Stimulated activated naive CD8-positive, alpha-beta T cell treated with anti-CD3 and anti-CD28 coated beads, Interleukin-15, amount 100 ng/mL, for 72 hours (primary cell): ENCODE measurements at places on chromosomes 7 and 10.

- DNase-seq, result no peak
Measured at GRCh38 chr7:80661729-80662128, 23.3 kb downstream of the CD36 start.

DNA sequence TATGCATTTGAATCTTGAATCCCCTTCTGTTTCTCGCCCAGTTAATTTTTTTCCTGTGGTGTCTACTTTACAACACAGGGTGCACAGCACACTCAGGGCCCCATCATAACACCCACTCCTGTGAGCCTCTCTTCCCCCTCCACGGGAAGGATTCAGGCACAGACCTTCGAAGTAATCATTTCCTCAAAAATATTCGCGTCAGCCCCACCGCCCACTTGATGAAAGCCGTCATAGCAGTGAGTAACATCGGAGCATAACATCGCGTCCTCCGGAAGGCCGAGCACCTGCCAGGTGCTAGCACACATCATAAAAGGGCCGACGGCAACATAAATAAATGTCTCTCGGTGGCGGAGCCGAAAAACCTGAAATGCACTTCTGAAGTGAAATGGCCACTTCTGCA lies 201.7 kb upstream of the ADARB2 start:
- DNase-seq, result peak; percentile 61

GRCh38 chr7:100544967-100545359 lies 6.0 kb downstream of the AGFG2 start:
- DNase-seq, result no peak

- no peak for DNase-seq
Measured at GRCh38 chr10:72020914-72021809, 57.0 kb downstream of the CHST3 start.

DNA sequence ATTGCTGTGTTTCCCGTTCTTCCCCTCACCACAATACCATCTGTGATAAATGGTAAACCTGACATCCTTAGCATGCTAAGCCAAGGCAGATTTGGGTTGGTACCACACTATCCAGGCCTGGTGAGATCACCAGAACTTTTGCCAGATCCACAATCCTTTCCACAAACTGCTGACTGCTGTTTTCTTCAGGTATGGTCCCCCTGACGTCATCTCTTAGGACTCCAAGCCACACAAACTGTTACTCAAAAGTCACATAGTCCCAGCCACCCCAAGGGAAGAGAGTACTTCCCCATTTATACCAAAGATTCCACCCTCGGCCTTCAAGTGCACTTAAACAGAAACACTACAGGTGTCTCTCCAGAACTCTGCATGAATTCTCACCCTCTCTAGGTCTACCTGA lies 34.8 kb downstream of the SLC25A13 start:
- no peak for DNase-seq

GRCh38 chr7:82335927-82336326 lies 107.7 kb downstream of the CACNA2D1 start:
- DNase-seq, result no peak

GRCh38 chr10:86293396-86293791 lies 73.2 kb downstream of the GRID1 start:
- DNase-seq, result no peak

DNA sequence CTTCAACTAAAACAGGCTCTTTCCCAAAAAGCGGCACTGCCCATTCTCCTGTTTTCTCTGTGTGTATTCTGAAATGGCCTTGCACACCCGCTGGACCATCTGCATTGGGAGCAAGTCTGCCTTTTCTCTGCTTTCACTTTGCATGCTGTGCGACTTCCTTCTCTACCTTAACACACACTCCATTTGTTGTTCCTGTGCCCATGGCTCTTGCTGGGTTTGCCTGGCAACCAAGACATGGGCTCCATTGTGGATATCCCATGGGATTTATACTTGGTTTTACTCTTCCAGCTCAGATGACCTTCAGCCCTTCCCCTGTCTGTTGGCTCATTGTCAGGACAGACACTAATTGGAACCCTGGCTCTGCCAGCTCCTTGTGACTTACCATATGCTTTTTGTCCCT lies 465.3 kb downstream of the REEP3 start:
- no peak for DNase-seq

DNA sequence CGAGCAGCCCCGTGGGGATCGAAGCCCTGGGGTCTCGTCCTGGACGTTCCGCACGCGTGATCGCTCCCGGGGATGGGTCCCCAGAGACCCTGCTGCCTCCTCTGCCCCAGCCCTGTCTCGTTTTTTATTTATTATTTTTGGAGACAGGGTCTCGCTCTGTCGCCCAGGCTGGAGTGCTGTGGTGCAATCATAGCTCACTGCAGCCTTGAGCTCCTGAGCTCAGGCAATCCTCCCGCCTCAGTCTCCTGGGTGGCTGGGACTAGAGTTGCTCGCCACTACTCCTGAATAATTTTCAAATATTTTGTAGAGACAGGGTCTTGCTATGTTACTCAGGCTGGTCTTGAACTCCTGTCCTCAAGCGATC lies 319 bp upstream of the STX1A start:
- DNase-seq, result no peak

- no peak for DNase-seq
Measured at GRCh38 chr10:119370972-119371703, 163.8 kb downstream of the GRK5 start.

GRCh38 chr7:36015733-36016132 lies 137.3 kb upstream of the EEPD1 start:
- no peak for DNase-seq

DNA sequence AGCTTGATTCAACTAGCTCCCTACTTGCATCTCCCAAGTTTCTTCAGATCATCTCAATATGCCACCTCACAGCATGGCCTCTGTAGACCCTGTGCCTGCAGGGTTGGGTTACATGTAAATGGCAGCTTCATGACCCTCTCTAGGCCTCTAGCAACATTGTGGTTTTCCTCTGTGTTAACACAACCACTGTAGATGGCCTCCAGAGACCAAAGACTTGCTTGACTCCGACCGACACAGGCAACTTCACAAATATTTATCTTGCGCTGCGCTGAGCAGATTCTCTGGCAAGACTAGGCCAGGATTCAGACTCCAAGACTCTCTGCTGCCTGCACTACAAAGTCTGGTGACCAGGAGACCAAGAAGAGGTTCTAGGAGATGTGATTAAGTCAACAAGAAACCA lies 75.9 kb downstream of the CNOT4 start:
- DNase-seq, result no peak

- DNase-seq, result no peak
Measured at GRCh38 chr7:107045980-107046379, 1.5 kb downstream of the PRKAR2B start.

DNA sequence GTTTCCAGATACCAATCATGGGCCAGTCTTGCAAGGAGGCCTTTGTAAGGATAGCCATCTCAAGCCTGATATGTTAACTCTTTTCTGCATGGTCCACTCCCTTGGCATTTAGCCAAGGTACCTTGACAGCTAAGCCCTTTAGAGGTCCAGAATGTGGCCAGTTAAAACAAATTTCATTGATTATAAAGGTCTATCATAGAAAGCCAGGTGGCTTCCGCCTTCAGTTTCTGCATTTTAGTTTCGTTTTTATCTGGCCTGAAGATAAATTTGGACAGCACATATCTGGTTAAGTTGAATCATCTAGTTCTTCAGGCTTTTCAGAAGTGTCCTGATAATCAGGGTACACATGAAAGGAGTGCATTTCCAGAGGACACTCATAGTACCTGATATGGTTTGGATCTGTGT lies 30.7 kb downstream of the ANKIB1 start:
- no peak for DNase-seq

- DNase-seq, result no peak
Measured at GRCh38 chr10:52621635-52622079, 150.9 kb downstream of the MBL2 start.

- no peak for DNase-seq
Measured at GRCh38 chr7:131021460-131021859, 287.5 kb upstream of the KLF14 start.

GRCh38 chr10:3067118-3067858 lies at the start of gene PFKP:
TSS of gene PFKP (plus strand) at chr10:3067548. CDS start at chr10:3067596, 48 bp downstream.
- peak; percentile 53 for DNase-seq

DNA sequence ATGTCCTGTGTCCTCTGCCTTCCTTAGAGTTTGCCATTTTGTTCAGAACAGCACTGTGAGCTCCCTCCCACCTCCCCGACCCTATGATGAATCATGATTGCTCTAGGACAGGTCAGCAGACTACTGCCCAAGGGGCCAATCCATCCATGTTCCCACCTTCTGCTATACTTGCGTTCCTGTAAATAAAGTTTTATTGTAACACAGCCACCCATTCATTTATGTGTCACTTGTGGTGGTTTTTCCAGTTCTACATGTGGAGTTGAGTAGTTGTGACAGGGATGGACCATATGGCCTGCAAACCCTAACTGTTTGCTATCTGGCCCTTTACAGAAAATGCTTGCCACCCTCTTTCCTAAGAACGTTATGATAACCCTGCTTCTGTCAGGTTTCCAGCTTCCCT lies 387.8 kb downstream of the SDK1 start:
- DNase-seq, result no peak

DNA sequence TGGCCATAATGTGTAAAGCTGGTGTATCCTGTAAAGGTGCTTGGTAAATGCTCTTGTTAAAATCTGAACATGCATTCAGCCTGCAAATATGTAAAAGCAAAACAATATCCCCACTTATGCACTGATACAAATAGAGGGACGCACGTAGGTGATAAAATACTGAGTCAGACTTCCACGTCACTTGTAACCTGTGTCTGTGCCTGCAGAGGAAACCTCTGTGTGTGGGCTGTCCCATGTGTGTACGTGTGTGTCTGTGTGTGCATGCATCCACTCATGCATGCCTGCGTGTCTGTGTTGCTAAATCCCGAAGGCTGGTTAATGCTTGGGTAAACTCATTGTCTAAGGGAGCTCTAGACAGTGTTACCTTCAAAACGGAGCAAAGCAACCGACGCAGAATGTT lies 68.9 kb downstream of the KLF6 start:
- DNase-seq, result no peak

GRCh38 chr7:79434098-79434497 lies 19.4 kb downstream of the MAGI2 start:
- DNase-seq, result no peak

GRCh38 chr7:105940109-105940508 lies 23.0 kb upstream of the CDHR3 start:
- no peak for DNase-seq

- DNase-seq, result no peak
Measured at GRCh38 chr10:59240582-59241183, 64.2 kb downstream of the PHYHIPL start.

GRCh38 chr7:118026791-118027190 lies 153.6 kb upstream of the CTTNBP2 start:
- no peak for DNase-seq

GRCh38 chr10:87700031-87700796 lies 40.5 kb downstream of the PAPSS2 start:
- DNase-seq, result no peak

- DNase-seq, result no peak
Measured at GRCh38 chr7:34225193-34225592, 319.9 kb downstream of the BMPER start.

- DNase-seq, result no peak
Measured at GRCh38 chr7:136857573-136857972, 10.9 kb upstream of the CHRM2 start.

DNA sequence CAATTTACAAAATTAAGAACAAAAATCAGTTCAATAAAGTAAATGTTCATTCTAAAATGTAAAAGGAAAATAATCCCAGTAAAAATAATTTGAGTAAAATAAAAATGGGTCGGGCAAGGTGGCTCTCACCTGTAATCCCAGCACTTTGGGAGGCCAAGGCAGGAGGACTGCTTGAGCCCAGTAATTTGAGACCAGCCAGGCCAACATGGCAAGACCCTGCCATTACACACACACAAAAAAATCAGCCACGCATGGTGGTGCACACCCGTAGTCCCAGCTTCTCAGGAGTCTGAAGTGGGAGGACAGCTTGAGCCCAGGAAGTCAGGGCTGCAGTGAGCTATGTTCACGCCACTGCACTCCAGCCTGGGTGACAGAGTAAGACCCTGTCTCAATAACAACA lies 34.4 kb downstream of the CNOT4 start:
- no peak for DNase-seq

DNA sequence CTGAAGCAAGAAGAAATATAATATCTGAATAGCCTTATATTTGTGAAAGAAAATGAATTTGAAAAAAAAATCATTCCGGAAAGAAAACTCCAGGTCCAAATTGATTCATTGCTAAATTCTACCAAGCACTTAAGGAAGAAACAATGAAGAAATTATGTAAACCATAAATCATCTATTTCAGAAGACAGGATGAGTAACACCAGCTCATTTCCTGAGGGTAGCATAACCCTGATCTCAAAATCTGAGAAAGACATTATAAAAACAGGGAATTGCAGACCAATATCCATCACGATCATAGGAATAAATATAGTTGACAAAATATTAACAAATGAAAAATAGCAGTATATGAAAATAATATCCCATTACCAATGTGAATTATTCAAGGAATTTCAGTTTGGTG lies 70.1 kb upstream of the RAB18 start:
- DNase-seq, result no peak

DNA sequence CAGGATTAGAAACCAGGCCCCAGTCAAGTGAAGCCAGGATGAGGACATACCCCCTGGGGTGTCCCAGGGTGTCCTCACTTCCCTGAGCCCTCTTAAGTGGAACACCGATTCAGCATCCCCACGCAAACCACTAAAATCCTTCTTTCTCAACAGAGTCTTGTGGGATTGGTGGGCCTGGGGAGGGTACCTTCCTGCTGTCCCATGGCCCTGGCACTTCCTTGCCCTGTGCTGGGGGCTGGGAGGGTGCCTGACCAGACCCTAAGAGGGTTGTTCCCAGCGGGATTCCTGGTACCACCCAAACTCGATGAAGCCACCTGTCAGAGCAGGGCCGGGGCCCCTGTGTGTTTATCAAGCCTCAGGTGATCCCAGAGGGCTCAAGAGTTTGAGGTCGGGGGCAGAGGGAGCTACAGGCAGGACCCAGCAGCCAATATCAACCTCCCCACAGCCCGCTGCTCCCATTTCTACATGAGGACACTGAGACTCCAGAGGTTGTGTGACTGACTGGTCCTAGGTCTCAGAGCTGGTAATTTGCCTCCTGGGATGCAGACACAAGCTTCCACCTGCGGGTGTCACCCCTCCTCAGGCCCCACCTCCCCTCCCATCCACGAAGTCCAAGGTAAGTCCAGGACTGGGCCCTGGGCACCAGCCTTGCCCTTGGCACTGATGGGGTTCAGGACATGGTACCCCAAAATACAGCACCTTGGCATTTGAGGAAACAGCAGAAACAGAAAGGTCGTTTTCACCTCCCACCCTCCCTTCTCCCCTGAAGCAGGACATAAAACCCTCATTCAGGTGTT lies 31.4 kb downstream of the OAT start:
- no peak for DNase-seq
